ENCODE measurements at places on chromosomes 11 and 22.

GRCh38 chr11:59814021-59814420, 3.4 kb upstream of the MRPL16 start:
- DNase-seq: no peak

DNA sequence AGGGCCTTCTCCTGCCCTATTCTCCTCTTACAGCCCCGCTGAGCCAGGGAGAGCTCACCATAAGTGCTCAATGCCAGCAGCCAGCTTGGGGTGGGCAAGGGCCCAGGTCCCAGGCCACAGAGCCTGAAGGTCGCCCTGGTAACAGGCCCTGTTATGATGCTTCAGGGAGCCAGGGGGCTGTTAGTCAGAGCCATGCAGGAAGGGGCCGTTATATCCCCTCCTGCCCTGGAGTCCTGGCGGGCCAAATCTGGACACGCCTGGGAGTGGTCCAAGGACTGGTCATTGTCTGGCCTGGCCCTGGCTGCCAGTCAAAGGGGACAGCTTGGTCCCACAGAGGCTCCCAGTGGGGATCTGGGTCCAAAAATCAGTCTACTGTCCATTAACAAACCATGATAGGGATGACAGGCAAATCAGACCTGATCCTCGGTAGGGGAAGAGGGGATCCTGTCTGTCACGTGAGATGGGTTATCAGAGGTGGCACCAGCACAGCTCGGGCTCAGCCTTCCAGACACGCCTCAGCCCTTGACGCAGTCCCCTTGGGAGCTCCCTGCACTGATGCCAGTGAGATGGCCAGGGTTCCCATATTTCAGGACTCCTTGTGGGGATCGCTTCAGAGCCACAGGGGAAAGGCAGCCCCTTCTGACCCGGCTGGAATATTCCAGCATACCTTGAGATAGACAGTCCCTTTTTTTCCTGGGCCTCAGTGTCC, 55.9 kb downstream of the LRRC32 start:
- DNase-seq: no peak

GRCh38 chr11:32584921-32585320, 1.3 kb downstream of the EIF3M start:
- DNase-seq: no peak

DNA sequence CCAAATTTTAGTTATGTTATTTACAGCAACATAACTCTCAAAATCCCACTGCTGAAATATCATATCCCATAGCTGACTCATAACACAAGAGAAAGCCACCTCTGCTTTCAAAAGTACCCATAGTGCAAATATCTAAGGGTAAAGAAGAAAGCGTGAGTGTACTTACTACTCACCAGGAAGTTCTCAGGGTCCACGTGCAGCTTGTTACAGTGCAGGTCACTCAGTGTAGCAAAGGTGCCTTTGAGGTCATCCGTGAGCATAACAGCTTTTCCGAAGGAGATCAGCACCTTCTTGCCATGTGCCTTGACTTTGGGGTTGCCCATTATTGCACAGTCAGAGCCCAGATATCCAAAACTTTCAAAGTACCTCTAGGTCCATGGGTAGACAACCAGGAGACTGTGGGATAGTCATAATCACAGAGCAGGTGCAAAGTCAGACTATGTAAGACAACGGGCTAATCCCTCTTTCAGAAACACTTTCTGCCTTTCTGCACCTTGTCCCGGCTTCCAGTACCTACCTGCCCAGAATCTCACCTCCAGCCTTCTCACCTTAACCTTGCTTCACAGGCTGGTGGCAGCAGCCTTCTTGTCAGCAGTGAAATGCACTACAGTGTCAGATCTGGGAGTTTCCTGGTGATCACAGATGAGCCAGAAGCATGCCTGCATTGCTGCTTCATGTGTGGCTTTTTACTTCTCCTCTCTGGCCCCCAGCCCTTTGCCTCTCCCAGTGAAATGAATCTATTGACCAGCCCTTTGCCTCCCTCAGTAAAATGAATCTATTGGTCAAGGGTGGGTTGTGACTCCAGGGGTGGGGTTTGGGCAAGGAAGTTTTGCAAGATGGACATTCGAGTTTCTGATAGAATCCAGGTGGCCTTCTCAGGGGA, 6.5 kb downstream of the HBG1 start:
- DNase-seq: no peak

DNA sequence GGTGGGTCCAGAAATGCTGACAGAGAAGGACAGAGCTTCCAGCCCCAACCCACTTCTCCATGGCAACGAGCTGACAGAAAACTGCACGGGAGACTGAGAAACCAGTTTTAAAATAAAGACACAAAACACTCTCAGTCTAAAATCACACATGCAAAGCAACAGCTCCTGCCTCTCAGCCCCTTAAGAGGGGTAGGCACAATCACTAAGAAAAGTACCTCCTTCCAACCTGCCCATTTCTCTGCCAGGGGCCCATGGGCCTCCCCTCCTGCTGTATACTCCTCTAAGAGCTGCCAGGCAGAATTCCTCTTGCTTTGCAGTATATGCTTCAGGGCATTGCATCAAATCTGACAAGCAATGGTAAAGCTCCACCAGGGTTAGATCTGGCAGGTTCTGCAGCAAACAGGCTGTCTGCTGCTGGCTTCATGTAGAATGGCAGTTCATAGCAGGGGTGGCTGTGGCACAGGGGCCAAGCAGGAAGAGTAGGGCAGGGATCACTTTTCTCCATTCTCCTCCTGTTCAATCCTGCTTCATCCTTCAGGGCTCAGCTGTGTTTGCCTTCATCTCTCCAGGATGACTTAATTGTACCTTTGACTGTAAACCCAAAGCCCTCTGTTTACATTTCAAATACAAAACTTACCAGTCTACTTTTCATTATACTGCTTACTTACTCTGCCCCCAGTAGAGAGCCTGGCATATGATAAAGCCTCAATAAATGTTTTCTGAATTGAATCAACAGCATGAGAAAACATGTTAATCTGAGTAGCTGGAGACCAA, 77.7 kb downstream of the KCNC1 start:
- no peak for DNase-seq

DNA sequence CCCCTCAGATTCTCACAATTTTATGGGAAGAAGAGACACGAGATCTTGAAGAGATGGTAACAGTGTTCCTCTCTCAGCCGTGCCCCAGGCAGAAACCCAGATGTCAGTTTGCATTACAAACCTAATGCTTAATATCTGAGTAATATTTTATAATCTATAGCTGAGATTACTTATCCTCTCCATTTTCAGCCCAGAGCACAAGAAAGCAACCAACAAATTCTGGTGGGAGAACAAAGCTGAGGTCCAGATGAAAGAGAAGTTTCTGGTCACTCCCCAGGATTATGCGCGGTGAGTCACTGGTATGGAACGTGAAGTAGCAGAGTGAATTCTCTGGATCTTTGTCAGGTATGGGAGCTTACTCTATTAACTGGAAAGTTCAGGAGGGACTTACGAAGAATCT, 884 bp downstream of the CENATAC start:
- peak; percentile 46 for DNase-seq

- no peak for DNase-seq
Measured at GRCh38 chr22:47672526-47672925, 910.1 kb downstream of the TBC1D22A start.

DNA sequence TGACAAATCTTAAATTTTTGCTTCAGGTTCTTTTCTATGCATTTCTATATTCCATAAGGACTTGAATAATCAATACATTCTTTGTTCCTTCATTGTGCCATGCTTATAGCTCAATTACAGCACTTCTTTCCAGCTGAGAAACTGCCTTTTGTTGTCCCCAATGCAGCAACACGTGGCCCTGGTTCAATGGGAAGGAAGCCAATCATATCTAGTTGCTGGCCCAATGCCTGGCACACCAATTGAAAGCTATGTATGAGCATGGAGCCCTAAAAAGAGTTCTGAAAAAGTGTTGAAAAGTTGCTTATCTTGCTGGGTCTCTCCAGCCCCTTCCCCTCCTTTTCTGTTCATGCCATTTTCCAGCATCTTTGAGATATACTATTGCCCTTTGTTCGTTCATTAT, 448.0 kb upstream of the FAT3 start:
- DNase-seq: no peak

DNA sequence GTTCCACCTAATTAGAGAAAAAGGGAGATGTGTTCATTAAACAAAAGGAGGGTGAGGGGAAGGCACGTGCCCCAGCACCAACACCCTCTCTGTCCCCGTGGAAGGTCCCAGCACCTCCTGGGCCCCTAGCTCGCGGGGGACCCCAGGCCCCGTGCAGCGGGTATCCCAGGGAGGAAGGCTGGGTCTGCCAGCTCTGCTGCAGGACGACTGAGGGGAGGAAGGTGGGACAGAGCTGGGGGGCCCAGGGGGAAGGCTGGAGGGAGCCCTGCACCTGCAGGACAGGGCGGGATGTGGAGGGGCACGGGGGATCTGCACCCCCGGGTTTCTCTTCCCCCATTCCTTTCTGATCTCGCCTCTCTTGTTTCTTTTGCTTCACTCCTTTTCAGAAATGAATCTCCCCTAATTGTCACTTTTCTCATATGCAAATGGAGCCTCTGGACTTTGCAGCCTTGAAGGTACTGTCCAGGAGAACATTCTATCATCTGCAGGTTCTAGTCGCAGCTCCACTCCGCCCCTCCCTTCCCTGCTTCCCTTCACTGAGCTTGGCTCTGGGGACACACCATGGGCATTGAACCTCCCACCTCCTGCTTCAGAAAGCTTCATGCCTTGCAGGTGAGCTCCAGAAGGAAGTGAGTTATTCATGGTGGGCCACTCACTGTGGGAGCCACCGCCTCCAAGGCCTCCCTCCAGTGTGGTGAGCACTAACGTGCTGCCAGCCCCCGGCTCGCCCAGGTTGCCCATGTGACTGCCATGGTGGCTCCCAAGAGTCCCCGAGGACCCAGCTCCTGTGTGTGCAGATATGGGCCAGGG, 111.0 kb downstream of the ST3GAL4 start:
- DNase-seq: no peak

GRCh38 chr11:126546694-126547093, 191.2 kb downstream of the ST3GAL4 start:
- no peak for DNase-seq

GRCh38 chr11:67369275-67369674, 4.1 kb downstream of the CLCF1 start:
- no peak for DNase-seq

DNA sequence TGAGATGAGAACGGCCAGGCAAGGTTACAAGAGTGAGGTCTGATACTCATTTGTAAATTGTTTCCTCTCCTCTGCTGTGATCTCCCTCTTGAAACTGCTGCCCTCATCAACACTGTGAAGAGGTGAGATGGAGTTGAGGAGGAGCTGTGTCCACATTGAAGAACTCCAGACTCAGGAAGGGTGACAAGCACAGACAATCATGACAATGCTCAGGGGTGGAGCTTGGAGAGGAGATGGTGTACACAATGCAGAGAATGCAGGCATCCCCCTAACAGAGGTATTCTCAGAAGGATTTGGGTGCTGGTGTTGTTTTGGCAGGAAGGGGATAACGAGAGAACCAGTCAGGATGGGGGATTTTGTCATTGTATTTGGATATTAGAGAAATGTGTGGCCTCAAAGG, 21.5 kb upstream of the MMP7 start:
- peak; percentile 67 for DNase-seq

DNA sequence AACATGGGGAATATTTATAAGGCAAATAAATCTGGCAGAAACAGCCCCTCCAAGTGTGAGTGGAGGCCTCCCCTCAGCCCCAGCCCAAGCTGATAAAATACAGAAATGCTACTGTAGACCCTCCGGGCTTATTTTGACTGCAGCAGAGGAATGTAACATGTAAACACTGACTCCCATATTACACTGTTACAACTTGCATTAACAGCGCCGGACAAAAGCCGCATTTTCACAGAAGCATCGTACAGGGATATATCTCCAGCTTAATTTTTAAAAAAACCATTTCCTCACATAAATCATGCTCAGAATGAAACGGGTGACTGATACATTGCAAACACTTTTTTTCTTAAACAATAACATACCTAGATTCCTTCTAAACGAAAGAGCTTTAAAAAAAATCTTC, 36.6 kb upstream of the COMT start:
- no peak for DNase-seq

- peak; percentile 55 for DNase-seq
Measured at GRCh38 chr22:41576877-41577276, 12.8 kb downstream of the PMM1 start.

DNA sequence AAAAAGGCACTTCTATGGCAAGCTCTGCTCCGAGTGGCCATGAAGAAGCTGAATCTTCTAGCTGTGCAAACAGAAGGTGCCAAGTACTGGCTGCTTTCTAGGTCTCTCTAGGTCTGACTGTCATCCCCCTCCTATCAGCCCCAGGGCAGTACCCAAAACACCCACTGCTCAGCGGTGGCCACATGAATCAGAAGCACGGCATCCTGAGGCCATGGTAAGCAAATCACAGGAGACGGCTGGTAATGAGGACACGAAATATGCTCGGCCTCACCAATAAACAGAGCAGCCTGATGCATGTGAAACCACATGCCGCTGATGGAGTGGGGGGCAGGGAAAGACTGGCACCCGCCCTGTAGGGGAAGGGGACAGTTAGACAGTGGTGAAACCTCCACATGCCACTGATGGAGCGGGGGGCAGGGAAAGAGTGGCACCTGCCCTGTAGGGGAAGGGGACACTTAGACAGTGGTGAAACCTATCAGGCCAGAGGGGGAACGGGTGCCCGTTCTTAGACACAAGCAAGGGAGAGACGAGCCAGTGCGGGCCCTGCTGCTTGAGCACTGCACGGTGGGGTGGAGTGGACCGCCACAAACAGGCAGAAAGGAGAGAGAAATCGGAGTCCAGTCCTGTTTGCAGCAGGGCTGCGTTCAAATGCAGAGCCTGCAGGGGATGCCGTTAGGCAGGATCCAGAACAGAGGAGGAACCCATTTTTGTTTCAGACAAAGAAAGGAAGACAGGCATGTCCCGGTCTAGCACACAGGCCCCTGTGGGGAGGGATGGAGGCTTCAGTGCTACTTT, 29.9 kb upstream of the MOB2 start:
- no peak for DNase-seq

- no peak for DNase-seq
Measured at GRCh38 chr11:92460213-92460612, 235.6 kb downstream of the FAT3 start.

- no peak for DNase-seq
Measured at GRCh38 chr11:33906484-33907186, 14.8 kb upstream of the LMO2 start.

- no peak for DNase-seq
Measured at GRCh38 chr11:61146416-61146815, 14.8 kb downstream of the VPS37C start.

GRCh38 chr11:19365743-19366410, 125.1 kb upstream of the E2F8 start:
- no peak for DNase-seq

DNA sequence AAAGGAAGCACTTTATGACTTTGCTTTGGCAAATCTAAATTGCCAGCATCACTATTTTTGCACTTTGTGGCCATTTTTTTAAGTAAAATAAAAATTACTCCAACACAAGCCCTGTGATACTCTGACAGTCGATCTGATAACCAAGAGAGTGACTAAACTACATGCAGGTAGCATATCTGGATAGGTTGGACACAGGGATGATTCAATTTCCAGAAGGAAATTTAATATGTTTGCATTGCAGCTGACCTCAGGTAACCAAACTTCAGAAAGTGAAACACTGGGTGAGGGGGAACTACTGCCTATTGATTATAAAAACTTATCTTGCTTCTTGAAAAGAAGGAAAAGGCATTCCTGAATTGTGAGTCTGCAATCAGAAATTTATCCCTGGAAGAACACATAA, 13.9 kb downstream of the OR5B3 start:
- DNase-seq: peak; percentile 7

All from urothelium cell line (cell line).